ENCODE measurements at places on chromosomes 2 and 18.

- DNase-seq, result no peak
These were observed 63.2 kb downstream of the TTC32 start for GRCh38 chr2:19838616-19839015.

DNA sequence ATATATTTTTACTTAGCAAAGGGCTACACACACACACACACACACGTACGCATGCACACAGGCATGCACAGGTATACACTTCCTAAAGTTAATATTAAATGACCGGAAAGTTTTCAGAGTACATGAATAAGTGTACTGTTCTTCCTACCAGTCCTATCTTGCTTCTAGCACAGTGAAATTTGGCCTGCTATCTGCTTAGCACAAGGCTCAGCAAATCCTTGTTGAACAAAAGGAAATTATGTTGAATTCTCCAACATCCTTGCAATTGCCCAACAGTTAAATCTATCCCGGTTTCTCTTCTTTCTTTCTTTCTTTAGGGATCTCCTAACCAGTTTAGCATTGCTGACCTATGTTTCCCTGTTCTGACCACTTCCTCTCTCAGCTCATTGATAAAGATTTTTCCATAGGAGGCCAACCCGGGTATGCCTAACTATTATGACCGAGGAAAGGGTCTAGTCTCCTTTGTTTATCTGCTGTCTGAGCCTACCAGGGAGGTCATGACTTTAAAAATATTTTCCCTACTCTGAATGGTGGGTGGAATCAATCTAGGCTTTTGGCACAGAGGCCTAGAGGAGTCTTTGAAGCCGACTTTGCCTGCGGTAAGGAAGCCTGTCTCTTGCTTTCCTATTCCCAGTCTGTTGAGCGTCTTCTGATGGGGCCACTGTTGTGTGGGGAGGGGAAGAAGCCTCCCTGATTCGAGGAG is 400.7 kb downstream of the HRH4 start:
- no peak for DNase-seq

GRCh38 chr2:134443814-134444480 is 190.1 kb downstream of the MGAT5 start:
- no peak for DNase-seq

DNA sequence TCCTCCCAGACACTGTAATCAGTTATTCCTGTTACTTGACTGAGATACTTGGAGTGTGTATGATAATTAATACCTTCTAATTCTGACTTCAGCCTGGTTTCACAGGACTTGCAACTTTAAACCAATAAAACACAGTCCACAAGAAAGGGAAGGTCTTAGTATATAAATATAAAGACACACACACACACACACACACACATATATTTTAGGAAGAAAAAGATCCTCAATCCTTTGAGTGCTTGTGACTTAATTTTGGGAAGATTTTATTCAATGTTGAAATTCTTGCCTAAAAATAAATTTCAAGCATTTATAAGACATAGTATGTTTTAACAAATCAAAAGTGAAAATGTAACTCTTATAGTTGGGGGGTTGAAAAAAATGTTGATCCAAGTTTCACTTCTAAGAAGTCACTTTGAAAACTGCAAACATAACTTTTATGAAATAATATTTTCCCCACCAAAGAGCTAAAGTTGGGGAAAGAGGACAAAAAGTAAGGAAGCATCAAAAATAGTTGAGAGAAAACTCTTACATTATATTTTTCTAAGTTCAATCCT is 824 bp upstream of the VPS54 start:
- no peak for DNase-seq

DNA sequence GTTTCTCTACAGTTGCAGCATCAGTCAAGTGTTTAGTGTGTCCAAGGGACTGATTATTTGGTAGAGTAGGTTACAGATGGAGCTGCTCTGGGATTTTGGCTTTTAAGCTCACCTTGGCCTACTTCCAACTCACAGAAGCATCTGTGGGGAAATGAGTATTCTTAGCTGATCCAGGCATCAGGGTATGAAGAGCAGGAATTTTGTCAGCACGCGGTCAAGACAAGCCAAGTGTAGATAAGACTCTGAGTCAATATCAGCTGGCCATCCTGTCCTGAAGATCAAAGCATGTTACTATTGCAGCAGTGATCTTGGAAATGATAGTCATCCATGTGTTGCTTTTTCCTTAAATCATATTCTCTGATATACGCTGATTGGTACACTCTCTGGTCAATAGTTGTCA is 24.4 kb downstream of the SERPINB4 start:
- DNase-seq, result no peak

GRCh38 chr2:98731041-98731893 is at the start of gene MGAT4A:
Gene MGAT4A (minus strand): TSS chr2:98731132. CDS start chr2:98726332, 4,800 bp downstream.
- peak; percentile 57 for DNase-seq

- no peak for DNase-seq
These were observed 7.8 kb downstream of the CCNT2 start for GRCh38 chr2:134926231-134926931.

Measured in stimulated activated CD8-positive, alpha-beta memory T cell treated with anti-CD3 and anti-CD28 coated beads, Interleukin-2, amount 100 ng/mL, for 1 hour (primary cell).